ENCODE measurements at places on chromosomes 5 and 9.
A peak's percentile ranks its signal among the peaks of the same experiment; 100 is the strongest.

DNA sequence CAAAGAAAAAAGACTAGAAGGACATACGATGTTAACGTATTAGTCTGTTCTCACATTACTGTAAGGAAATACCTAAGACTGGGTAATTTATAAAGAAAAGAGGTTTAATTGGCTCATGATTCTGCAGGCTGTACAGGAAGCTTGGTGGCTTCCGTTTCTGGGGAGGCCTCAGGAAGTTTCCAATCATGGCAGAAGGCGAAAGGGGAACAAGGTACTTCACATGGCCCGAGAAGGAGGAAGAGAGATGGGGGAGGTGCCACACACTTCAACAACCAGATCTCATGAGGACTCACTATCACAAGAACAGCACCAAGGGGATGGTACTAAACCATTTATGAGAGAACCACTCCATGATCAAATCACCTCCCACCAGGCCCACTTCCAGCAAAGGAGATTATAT is 110.1 kb downstream of the CARTPT start:
- DNase-seq: no peak

DNA sequence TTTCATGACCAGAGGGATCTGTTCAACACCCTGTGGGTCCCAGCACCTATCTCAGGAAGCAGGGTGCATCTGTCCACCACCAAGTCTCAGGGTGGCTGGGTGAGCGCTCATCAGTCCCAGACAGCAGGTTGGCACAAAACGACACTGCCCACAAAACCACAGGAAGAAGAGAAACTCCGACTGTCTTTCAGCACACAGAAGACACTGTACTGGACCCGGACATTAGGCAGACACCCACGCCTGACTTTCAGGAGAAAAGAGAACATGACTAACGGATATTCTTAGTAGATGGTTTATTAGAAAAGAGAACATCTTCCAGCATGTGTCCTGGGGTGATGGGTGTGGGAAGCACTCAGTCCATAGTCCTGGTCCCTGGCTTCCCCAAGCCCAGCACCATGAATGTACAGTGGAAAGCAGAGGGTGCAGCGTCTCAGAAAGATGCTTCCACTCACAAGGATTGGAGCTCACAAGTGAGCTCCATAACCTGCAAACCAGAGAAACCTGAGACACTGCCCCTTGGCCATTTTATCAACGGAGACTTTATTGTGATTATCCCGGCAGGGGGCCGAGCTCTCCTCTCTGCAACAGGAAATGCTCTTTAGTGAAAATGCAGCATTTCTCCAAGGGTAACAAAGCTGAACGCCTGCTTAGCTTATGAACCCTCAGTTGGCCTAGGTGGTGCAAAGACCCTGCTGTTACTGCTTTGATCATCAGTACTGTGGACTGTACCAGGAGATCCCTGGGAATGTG is 35.8 kb upstream of the LCP2 start:
- DNase-seq: peak; percentile 72

- DNase-seq: no peak
Observed at GRCh38 chr9:70607329-70607728, 192.9 kb upstream of the KLF9 start.

DNA sequence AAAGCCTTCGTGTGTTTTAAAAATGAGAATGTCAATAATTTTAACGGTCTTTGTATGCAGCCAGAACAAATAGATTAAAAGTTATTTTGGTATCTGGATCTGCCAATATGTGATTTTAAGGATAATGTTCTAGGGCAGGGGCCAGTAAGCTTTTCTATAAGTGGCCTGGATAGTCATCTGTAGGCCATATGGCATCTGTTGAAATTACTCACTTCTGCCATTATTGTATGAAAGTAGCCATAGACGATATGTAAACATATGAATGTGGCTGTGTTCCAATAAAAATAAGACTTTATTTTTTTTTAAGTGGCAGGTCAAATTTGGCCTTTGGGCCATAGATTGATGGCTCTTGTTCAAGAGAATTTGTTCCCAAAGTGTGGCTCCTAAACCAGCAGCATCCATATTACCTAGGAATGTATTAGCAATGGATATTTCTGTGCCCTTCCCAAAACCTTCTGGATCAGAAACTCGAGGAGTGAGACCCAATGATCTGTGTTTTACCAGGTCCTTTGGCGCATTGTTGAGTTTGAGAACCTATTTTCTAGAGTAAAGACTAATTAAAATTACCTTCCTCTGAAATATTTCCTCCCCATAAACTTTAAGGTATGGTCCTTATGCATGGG is 55.9 kb downstream of the C6 start:
- DNase-seq: no peak

- DNase-seq: no peak
Observed at GRCh38 chr9:130870491-130871381, 25.9 kb downstream of the QRFP start.

- peak; percentile 39 for DNase-seq
Observed at GRCh38 chr9:79883073-79883645, 311.4 kb downstream of the TLE4 start.

GRCh38 chr5:8934455-8934854 is 611.4 kb downstream of the SEMA5A start:
- DNase-seq: no peak

GRCh38 chr5:31476738-31477141 is 55.2 kb downstream of the DROSHA start:
- DNase-seq: no peak

DNA sequence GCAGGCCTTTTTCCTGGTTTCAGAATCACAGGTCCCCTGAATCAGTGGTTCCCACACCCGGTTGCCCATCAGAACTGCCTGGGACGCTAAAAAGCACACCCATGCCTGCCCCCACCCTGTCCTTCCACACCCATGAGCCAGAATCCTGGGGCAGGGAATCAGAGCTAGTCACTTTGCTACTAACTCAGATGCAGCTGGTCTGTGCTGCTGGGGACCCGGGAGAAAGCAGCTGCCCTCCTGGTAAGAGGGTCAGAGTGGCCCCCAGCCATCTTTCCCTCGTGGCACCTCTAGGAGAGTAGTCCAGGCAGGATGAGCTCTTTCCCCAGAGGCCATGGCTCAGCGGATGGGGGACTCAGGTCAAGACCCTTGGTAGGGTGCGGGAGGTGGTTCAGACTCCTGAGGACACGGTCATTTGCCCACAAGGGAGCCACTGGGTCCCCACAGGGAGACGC is 11.3 kb upstream of the NUP214 start:
- DNase-seq: no peak

GRCh38 chr5:172905346-172906140 is 53.7 kb upstream of the RPL26L1 start:
- DNase-seq: no peak

- DNase-seq: no peak
Observed at GRCh38 chr5:143758015-143758414, 53.9 kb upstream of the HMHB1 start.

GRCh38 chr5:149745212-149745942 is 15.3 kb downstream of the PPARGC1B start:
- no peak for DNase-seq

DNA sequence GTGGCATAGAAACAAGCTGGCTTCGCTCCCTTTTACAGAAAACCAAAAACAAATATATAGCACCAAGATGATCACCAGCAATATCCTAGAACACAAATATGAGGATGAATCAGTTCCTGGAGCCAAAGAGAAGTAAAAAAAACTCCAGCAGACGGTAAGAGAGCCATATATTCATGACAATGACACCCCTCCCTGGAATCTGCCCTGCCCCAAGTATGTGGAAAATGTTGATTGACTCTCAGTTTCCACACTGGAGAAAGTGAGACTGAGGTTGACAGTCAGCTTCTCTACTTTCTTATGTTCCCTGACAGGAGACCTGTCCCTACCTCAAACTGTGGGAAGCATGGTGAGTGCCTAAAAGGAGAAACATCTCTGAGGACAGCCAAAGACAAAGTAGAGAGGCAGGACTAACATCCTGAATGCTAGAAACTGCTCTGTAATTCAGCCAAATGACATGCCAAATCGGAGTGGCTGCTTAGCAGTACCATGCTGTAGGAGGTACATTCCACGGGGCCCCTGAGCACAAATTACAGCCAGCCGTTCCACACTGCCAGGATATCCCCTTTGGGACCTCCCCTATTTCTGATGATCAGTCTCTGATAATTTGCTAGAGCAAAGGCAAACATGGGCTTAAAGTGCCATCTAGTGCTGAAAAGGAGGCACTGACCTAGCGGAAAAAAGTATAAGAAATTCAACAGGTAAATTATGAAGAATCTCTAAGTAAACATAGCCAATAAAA is 424.0 kb upstream of the RGMB start:
- peak; percentile 16 for DNase-seq

DNA sequence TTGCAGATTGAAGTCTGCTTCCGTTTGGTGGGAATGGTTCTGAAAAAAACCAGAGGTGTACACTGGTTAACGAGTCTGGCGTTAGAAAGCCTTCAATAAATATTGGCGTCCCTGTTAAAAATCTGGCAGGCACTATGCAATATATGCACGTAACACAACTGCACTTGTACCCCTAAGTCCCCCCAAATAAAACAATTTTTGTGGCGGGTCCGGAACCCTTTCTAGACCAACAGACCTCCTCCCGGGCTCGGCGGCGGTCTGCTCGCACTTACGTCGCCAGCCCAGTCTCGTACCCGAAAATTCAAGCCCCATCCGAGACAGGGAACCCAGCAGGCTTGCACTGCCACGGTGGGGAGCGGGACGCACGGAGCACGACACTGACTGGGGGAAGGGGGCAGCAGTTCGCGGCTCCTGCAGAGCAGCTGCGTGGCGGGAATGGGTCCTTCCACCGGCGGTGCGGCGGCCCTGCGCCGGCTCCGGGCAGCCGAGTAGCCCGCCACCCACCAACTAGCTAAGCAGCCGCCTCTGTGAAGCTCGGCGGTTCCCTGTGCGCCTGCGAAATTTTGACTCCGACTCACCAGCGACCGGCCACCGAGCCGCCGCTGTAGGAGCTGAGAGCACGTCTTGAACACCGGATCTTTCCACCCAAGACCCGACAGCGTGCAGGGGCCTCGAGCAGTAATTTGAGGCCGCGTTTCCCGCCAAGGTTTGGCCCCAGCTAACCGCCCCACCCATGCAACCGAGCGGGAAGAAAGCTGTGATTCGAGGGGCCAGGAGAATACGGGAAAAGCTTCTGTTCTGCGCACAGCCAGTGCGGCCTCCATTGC is 3.9 kb downstream of the MCIDAS start:
- DNase-seq: peak; percentile 41

GRCh38 chr5:83321483-83322055 is 150.0 kb upstream of the VCAN start:
- no peak for DNase-seq

DNA sequence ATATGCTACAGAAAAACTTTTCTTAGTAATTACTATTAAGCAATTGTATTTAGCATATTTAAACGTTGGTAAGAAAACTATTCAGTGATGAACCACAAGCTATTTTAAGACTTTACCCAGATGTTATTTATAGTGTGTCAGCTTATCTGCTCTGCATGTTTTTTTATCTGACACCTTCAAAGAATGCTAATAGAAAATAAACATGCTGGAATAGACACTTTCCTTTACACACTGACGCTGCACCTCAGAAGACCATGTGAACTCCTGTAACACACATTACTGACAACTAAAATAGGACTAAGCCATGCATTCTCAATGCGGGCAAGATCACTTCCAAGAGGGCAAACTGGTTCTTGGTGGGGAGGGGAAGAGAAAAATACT is 38.3 kb downstream of the FNIP1 start:
- no peak for DNase-seq

DNA sequence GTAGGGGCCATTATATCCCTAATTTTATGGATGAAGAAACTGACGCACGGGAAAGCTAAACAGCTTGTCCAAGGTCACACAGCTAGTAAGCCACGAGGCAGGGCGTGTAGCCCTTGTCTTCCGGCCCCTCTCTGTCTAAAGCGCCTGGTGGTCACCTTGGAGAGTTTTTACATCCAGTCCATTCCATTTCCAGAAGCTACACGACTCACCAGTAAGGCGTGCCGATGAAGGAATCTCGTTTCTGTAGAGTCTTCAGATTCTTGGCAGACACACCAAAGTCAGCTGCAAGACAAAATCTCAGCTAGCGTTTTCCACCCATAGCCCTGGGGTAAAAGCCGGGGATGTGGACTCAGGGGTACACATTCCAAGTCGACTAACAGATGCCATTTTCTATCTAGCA is 80.5 kb downstream of the STK10 start:
- DNase-seq: no peak

GRCh38 chr5:111248571-111248970 is 24.4 kb downstream of the CAMK4 start:
- no peak for DNase-seq

DNA sequence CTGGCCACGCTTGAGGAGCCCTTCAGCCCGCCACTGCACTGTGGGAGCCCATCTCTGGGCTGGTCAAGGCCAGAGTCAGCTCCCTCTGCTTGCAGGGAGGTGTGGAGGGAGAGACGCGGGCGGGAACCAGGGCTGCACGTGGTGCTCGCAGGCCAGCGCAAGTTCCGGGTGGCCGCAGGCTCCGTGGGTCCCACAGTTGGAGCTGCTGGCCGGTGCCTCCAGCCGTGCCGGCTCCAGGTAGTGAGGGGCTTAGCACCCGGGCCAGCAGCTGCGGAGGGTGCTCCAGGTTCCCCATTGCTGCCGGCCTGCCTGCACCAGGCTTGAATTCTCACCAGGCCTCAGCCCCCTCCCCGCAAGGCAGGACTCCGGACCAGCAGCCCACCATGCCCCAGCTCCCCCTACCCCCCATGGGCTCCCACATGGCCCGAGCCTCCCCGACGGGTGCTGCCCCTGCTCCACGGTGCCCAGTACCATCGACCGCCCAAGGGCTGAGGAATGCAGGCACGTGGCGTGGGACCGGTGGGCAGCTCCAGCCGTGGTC is 192.8 kb upstream of the IZUMO3 start:
- DNase-seq: no peak

GRCh38 chr5:126126574-126126973 is 296.6 kb upstream of the GRAMD2B start:
- DNase-seq: no peak

GRCh38 chr5:68024426-68024825 is 191.1 kb upstream of the PIK3R1 start:
- DNase-seq: no peak

- no peak for DNase-seq
Observed at GRCh38 chr9:127890053-127890452, 9.3 kb downstream of the ST6GALNAC6 start.

DNA sequence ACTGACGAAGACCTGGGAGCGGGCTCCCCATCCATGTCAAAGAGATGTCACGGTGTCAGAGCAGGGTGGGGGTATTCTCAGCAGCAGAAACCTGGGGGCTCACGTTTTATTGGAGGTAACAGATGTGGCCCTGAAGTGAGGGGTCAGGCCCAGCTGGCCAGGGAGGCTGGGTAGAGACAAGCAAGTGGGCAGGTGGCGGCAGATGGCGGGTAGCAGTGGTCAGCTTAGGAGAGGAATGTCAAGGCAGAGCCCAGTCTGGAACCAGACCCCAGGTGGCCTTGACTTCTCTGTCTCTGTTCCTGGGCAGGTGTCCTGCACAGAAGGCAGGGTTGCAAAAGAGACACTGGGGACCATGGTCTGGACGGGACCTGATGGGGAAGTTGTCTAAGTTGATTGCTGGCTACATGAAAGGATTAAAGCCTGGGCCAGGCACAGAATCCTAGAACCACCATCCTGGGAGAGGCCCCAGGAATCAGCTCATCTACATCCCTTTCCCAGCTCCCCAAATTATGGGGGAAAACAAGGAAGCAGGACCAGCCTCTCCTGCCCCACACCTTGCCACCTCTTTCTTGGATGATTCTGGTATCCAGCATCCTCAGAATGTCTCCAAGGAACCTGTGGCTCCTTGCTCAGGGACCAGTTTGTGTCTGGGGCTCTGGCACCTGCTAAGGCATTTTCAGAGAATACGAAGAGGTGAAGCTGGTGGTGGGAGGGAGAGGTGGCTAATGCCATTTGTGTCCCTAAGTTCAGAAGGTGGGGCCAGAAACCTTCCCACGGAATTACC is 72.5 kb downstream of the AMBP start:
- no peak for DNase-seq

Data from activated T-cell treated with anti-CD3 and anti-CD28 coated beads, Interleukin-2, amount 50 U/mL, for 48 hours (primary cell).